ENCODE measurements at places on chromosomes 1 and 21. TPM values are rescaled to one million over a fixed set of nuclear protein-coding genes. Genes with fewer than 3 reads are reported as not detected.

LCE6A gene
- not detected for total RNA-seq

CFAP141 gene
- not detected for total RNA-seq

LENEP gene
- total RNA-seq = not detected

ILDR2 gene
- 1.5 TPM for total RNA-seq

DMBX1 gene
- not detected for total RNA-seq

MX2 gene
- total RNA-seq = 4.0 TPM

PROK1 gene
- total RNA-seq = not detected

- no peak for DNase-seq
- no peaks in the 10 kb centered on the region for H3K4me1 ChIP-seq
- H3K36me3 ChIP-seq = no peaks in the 10 kb centered on the region
- no peaks in the 10 kb centered on the region for H3K27me3 ChIP-seq
Measured at GRCh38 chr1:106748606-106749005, 307.9 kb upstream of the PRMT6 start.

DNA sequence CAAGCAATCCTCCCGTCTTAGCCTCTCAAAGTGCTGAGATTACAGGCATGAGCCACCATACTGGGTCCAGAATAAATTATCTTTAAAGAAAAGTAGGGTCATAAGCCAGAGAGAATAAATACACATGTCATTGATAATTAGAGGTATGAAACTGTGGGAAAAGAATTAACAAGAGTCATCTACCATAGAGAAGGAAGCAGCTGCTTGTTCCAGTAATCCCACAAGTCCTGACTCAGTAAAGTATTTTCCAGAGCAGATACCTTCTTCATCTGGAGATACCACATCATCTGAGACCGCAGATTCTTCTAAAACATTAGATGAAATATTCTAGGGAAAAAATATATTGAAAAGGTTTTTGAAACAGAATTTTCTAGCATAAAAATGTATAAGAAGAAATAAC lies 55.7 kb downstream of the USP1 start:
- H3K4me1 ChIP-seq = no peaks in the 10 kb centered on the region
- no peak for DNase-seq
- no peak overlapping the region for H3K4me3 ChIP-seq
- H3K27me3 ChIP-seq = no peaks in the 10 kb centered on the region
- no peak overlapping the region for H3K27ac ChIP-seq
- peaks cover 39% of the 10 kb centered on the region for H3K36me3 ChIP-seq

- H3K4me3 ChIP-seq = no peak overlapping the region
- peaks cover 66% of the 10 kb centered on the region for H3K4me1 ChIP-seq
- DNase-seq = no peak
- H3K36me3 ChIP-seq = peaks cover 23% of the 10 kb centered on the region
Measured at GRCh38 chr1:201493757-201494617, 12.9 kb downstream of the CSRP1 start.

- no peaks in the 10 kb centered on the region for H3K27me3 ChIP-seq
- H3K4me1 ChIP-seq = peaks cover 25% of the 10 kb centered on the region
- no peak overlapping the region for H3K4me3 ChIP-seq
- no peaks in the 10 kb centered on the region for H3K36me3 ChIP-seq
Measured at GRCh38 chr1:167223144-167224103, 2.7 kb downstream of the POU2F1 start.

DNA sequence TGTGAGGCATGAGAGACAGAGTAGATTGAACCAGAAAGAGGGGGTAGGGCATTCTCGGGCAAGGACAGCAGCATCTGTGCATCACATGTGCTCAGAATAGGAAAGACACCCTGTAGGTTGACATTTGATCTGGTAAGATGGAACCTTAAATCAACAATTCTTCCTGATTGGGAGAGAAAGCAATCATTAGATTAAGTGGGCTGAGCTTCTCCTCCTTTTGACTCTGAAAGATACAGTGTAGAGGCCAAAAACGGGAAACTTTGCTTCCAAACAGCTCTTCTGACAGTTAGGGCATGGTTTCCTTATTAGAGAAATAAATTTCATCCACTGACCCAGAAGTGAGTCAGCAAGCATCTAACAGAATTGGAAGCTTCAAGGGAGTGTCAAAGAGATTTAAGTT lies 9.7 kb downstream of the KIF14 start:
- no peak overlapping the region for H3K27ac ChIP-seq
- H3K27me3 ChIP-seq = no peaks in the 10 kb centered on the region
- H3K36me3 ChIP-seq = no peaks in the 10 kb centered on the region
- H3K4me1 ChIP-seq = no peaks in the 10 kb centered on the region

DNA sequence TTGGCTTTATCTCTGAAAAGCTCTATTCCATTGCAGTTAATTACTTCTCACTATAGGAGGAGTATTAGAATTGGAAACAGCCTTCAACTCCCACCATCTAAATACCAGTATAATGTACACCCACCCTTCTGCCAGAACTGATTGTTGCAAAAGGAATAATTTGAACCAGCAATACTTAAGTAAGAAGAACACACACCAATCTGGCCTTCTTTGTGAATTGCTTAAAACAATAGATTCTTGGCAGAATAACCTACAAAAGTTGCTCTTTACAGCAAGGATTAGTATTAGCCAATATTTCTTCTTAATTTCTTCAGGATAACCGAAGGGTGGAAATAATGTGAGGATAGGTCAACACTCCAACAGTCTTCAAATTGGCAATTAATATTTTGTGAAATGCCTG lies 54.9 kb upstream of the ADAMTS5 start:
- no peaks in the 10 kb centered on the region for H3K27me3 ChIP-seq
- H3K36me3 ChIP-seq = no peaks in the 10 kb centered on the region
- H3K4me1 ChIP-seq = no peaks in the 10 kb centered on the region
- no peak for DNase-seq
- H3K27ac ChIP-seq = no peak overlapping the region

- H3K27me3 ChIP-seq = no peaks in the 10 kb centered on the region
- no peak for DNase-seq
- no peak overlapping the region for H3K4me3 ChIP-seq
- no peak overlapping the region for H3K27ac ChIP-seq
Measured at GRCh38 chr1:186937016-186937670, 108.4 kb downstream of the PLA2G4A start.

DNA sequence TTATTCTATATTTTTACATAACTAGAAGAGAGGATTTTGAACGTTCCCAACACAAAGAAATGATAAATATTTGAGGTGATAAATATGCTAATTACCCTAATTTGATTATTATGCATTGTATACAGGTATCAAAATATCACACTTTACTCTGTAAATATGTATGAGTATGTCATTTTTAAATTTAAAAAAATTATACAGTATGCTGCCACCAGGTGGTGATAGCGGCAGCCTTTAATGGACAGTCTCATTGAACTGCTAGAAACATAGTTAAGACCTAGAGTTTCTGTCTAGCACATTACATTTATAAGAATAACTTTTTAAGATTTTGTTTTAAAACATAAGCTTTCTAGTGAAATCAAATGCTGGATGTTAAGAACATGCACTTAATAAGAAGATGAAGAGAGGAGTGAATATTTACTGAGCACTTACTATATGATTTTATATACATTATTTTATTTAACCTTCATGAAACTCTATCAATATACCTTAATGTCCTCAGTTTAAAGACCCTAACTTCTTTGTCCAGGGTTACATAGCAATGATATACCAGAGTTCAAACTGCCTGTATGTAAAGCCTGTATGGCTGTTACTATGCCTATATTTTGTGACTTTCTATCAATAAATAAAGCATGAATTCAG lies 207.1 kb downstream of the NUF2 start:
- H3K4me1 ChIP-seq = no peaks in the 10 kb centered on the region
- H3K36me3 ChIP-seq = no peaks in the 10 kb centered on the region
- peak; percentile 16 for DNase-seq

DNA sequence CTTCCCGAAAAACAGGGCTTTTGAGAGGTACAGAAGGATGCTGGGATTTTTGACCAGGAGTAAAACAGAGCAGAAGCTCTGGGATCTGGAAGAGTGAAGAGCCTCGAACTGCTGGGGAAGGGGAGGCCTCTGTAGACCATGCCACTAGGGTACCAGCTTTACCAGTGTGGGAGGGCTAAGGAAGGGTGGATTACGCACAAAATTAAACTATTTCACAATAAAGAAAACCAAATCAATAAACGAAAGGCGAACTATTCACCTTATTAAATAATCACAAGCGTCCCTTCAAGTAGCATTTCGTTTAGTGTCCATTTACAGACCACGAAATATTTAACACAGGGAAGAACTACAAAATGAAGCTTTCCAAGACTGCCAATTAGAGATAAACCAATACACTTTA lies 723 bp downstream of the CZIB start:
- DNase-seq = no peak
- H3K36me3 ChIP-seq = no peaks in the 10 kb centered on the region

DNA sequence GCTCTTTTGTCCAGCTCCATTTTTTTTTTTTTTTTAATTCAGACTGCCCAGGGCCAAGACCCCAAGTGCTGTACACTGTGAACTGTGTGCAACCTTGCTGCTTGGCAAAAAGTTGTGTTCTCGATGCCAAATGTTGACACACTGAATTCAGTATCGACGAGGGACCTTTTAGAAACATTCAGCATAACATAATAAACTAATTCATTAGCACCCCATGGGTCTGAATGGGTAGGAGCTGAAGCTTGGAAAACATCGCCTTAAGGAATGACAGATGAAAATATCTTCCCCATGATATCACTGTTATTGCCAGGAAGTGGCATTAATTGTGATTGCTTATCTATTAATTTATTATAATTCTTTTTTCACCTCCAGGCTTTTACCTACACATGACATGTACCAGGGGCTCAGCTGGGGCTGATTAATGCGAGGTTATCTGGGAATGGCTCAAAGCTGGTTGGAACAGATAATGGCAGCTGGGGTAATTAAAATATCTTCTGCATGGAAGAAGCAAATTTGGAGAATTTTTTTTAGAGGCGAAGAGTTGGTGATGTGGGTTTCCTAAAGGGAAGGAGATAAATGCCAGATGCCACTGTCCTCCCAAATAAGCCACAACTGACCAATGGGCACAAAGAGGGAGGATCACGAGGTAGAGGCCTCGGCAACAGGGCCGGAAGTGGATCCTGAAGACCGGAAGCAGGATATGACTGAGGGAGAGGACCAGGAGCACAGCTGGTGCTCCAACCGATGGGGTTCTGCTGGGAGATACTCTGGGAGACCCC lies 169.3 kb downstream of the GRIK3 start:
- H3K4me1 ChIP-seq = no peaks in the 10 kb centered on the region
- no peak overlapping the region for H3K27ac ChIP-seq
- H3K36me3 ChIP-seq = no peaks in the 10 kb centered on the region

DNA sequence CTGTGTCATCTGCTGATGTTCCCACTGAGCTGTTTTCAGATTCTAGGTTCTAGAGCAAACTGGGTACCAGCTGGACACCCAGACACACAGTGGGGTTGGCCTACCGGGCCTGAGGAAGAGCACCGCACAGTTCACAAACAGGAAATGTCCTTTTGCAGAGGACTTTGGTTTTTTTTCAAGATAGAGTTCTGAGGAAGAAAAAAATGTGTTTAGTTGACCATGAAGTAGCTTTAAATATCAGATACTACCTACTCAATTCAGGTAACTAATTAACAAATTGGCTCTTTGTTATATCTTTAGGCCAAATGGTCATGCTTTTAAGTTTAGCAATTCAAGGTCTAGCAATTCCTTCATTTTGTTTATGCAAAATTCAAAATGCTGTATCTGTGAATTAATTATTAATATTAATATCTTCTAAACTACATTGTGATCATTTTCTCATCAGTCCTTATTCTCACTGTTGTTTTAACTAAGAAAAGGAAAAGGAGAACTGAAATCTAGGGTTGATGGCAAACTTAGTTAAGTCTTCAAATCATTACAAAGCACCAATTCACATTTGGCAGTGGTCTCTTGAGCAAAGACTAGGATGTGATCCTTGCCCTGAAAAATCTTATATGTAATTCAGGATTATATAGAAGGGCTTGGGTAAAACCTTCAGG lies 17.2 kb upstream of the NCF2 start:
- DNase-seq = no peak
- H3K27me3 ChIP-seq = no peaks in the 10 kb centered on the region
- H3K36me3 ChIP-seq = no peaks in the 10 kb centered on the region
- H3K4me1 ChIP-seq = peaks cover 19% of the 10 kb centered on the region
- no peak overlapping the region for H3K27ac ChIP-seq
- no peak overlapping the region for H3K4me3 ChIP-seq

GRCh38 chr1:233707153-233707879 lies 93.4 kb downstream of the KCNK1 start:
- no peak overlapping the region for H3K4me3 ChIP-seq
- no peaks in the 10 kb centered on the region for H3K27me3 ChIP-seq
- H3K4me1 ChIP-seq = no peaks in the 10 kb centered on the region
- no peak overlapping the region for H3K27ac ChIP-seq

DNA sequence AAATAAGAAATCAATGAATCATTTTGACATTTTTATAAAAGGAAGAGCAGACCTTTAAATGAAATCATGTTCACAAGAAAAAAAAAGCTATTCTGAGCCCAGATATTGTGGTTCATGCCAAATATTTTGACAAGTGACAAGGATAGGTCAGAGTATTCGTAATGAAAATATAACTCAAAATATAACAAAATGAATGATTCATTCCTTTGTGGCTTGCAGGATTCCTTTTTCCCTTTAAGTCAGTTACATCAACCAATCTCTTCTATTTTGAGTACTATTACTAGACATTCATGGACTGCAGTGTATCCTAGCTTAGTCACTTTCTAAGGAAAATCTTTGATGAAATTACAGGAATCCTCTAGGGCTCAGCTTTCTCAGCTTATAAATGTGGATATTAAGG lies 188.7 kb downstream of the COL11A1 start:
- H3K36me3 ChIP-seq = no peaks in the 10 kb centered on the region
- H3K27ac ChIP-seq = no peak overlapping the region
- no peak for DNase-seq
- no peaks in the 10 kb centered on the region for H3K4me1 ChIP-seq
- H3K27me3 ChIP-seq = no peaks in the 10 kb centered on the region

DNA sequence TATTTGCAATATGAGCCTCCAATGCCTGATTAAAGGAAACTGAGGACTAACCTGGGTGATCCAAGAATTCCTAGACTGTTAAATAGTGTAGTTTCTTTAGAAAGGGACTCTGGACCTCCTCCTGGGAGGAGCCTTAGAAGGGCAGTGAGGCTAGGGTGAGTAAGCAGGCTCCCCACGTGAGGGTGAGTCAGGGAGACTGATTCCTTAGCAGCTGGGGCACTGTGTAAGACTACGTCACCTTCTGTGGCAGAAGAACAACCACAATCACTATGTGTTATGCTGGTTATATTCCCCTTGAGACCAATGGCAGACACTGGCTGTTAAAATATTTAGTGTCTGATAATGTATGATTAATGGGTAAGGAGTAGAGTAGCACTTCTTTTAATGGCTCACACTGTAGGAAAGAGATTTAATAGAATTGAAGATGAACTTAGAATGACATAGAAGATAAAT lies 53.3 kb upstream of the SYT14 start:
- H3K4me1 ChIP-seq = no peaks in the 10 kb centered on the region
- no peak for DNase-seq
- no peaks in the 10 kb centered on the region for H3K36me3 ChIP-seq
- H3K27ac ChIP-seq = no peak overlapping the region
- H3K27me3 ChIP-seq = no peaks in the 10 kb centered on the region
- no peak overlapping the region for H3K4me3 ChIP-seq

GRCh38 chr1:43750083-43750482 lies 42.7 kb downstream of the ST3GAL3 start:
- no peaks in the 10 kb centered on the region for H3K27me3 ChIP-seq
- no peaks in the 10 kb centered on the region for H3K36me3 ChIP-seq
- H3K27ac ChIP-seq = no peak overlapping the region
- H3K4me3 ChIP-seq = no peak overlapping the region

GRCh38 chr1:219902951-219903350 lies 25.4 kb downstream of the SLC30A10 start:
- no peak overlapping the region for H3K4me3 ChIP-seq
- no peak overlapping the region for H3K27ac ChIP-seq
- H3K36me3 ChIP-seq = no peaks in the 10 kb centered on the region

Data from transverse colon (tissue), 4 donors.